ENCODE measurements at places on chromosomes 2 and 18. TPM values are rescaled to one million over a fixed set of nuclear protein-coding genes. Genes with fewer than 3 reads are reported as not detected.

The KCNF1 gene
- polyA plus RNA-seq, result 0.16 TPM

The C2orf69 gene
- polyA plus RNA-seq, result 2.2 TPM

- no peak for DNase-seq
Observed at GRCh38 chr2:69634196-69634821, 9.2 kb downstream of the AAK1 start.

- no peak for DNase-seq
Observed at GRCh38 chr18:34754300-34754699, 44.2 kb downstream of the DTNA start.

- DNase-seq, result no peak
Observed at GRCh38 chr18:8011906-8012305, 444.8 kb downstream of the PTPRM start.

- DNase-seq, result no peak
Observed at GRCh38 chr2:39508198-39508597, 71.1 kb upstream of the MAP4K3 start.

GRCh38 chr2:40343902-40344301, 108.0 kb downstream of the SLC8A1 start:
- no peak for DNase-seq

All from SK-N-SH (cell line).